ENCODE measurements at places on chromosomes 4 and X. TPM values are rescaled to one million over a fixed set of nuclear protein-coding genes. Genes with fewer than 3 reads are reported as not detected.
A peak's percentile ranks its signal among the peaks of the same experiment; 100 is the strongest.

The NWD2 gene
- total RNA-seq, result not detected

- H3K4me3 ChIP-seq, result no peak overlapping the region
- DNase-seq, result no peak
- no peak overlapping the region for H3K27ac ChIP-seq
- peaks cover 11% of the 10 kb centered on the region for H3K36me3 ChIP-seq
These were observed 120.3 kb downstream of the ARHGEF9 start for GRCh38 chrX:63664741-63665140.

The ZDHHC15 gene
- 0.05 TPM for total RNA-seq

The RBM46 gene
- total RNA-seq, result not detected

DNA sequence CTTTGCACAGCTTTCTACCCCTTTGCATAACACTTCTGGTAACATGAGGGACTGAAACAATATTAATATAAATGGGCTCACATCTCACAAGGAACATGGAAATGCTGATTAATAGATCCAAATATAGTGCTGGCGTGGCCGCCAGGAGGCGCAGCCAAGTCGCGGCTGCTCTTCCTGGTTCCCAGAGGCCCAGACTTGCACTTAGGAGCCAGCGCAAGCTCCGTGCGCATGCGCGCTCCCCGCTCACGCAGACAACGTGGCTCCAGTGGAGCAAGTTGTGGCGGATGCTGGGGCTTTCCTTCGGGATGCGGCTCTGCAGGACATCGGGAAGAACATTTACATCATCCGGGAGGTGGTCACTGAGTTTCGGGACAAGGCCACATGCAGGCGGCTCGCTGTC, 318.3 kb upstream of the SLC7A11 start:
- H3K4me3 ChIP-seq, result no peak overlapping the region
- no peak overlapping the region for H3K27ac ChIP-seq
- no peaks in the 10 kb centered on the region for H3K4me1 ChIP-seq

DNA sequence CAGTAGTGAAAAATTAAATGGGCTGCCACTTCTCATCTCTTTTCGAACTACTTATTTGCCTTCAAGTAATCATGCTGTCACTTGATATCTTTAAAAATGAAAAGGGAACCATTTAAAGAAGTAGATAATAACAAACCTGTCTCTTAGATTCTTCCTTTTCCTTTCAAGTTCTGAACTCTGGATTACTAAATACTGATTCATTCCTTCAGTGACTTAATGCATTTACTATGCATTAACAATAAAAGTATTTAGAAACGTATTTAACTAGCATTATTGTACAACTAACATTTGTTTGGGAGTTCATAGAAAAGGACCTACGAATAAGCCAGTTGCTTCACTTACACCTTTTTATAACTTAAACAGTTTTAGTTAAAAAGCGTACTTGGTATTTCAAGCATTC, 61.1 kb upstream of the RAB33B start:
- H3K4me1 ChIP-seq, result peaks cover 23% of the 10 kb centered on the region
- peaks cover 57% of the 10 kb centered on the region for H3K36me3 ChIP-seq
- DNase-seq, result no peak
- H3K4me3 ChIP-seq, result no peak overlapping the region
- H3K27ac ChIP-seq, result no peak overlapping the region

DNA sequence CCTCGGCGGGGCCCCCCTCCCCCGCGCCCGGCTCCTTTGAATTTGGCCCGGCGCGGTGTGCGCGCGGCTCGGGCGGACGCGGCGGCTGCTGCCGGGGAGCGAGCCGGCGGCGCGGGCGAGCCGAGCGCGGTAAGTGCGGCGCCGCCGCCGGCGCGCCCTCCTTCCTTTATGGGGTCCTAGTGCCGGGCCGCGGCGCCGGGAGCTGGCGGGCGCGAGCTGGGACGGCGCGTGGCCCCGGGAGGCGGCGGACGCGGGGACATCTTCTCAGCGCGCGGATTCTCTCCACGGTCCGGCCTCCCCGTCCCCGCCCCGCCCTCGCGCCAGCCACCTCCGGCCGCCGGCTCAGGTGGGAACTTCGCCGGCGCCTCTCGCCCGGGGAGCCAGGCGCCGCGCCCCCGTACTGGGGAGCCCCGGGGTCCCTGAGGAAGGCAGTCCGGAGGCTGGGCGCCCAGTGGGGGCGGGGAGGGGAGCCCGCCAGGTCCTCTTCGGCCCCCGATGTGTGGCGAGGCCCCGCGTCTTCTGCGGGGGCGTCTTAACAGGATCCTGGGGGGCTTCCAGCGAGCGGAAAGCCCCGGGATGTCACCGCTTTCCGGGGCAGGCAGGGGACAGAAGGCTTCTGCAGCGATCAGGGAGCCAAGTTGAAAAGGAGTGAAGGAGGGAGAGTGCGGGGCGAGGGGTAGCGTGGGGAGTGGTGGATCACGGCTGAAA, 98.4 kb upstream of the TENM3 start:
- H3K4me1 ChIP-seq, result peaks cover 10% of the 10 kb centered on the region
- H3K4me3 ChIP-seq, result peak overlapping the region; percentile 58
- H3K36me3 ChIP-seq, result no peaks in the 10 kb centered on the region
- H3K27me3 ChIP-seq, result peaks cover 62% of the 10 kb centered on the region
- no peak overlapping the region for H3K27ac ChIP-seq

DNA sequence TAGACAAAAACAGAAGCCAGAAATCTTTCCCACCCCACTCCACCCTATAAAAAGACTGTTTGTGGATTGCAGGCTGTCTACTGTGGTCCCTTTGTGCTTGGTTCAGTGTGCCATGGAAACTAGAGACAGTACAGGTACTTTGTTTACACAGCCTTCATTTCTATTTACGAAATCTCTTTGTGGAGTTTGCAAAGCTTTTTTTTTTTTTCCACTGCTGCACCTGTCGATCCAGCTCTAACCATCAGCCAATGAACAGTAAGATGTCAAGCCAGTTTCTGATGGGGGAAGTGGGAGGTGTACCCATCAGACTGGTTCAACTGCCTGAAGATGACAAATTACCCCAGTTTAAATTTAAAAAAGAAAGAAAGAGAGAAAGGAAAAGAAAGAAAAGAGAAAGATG, 20.2 kb upstream of the LRBA start:
- peaks cover 13% of the 10 kb centered on the region for H3K4me1 ChIP-seq
- H3K27me3 ChIP-seq, result no peaks in the 10 kb centered on the region
- no peaks in the 10 kb centered on the region for H3K36me3 ChIP-seq
- no peak overlapping the region for H3K27ac ChIP-seq
- no peak for DNase-seq

DNA sequence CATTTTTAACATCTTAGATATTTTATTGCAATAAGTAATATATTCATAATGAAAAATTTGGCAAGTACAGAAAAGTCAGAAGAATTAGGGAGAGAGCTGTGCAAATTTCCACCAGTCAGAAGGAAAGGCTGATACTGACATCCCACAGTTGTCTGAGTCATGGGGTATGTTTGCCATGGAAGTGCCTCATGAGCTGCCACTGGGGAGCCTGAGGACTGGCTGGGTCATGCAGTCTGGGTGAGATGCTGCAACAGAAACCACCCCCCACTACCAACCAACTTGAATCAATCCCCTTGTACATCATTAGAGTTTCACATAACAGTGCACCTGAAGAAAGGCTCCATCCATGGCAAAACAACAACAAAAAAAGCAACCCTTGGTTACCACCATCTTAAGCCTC, 45.2 kb upstream of the ENPP6 start:
- DNase-seq, result no peak
- H3K4me3 ChIP-seq, result no peak overlapping the region
- H3K4me1 ChIP-seq, result peaks cover 33% of the 10 kb centered on the region

The FANCB gene
- 10.9 TPM for total RNA-seq

The FRMD7 gene
- not detected for total RNA-seq

DNA sequence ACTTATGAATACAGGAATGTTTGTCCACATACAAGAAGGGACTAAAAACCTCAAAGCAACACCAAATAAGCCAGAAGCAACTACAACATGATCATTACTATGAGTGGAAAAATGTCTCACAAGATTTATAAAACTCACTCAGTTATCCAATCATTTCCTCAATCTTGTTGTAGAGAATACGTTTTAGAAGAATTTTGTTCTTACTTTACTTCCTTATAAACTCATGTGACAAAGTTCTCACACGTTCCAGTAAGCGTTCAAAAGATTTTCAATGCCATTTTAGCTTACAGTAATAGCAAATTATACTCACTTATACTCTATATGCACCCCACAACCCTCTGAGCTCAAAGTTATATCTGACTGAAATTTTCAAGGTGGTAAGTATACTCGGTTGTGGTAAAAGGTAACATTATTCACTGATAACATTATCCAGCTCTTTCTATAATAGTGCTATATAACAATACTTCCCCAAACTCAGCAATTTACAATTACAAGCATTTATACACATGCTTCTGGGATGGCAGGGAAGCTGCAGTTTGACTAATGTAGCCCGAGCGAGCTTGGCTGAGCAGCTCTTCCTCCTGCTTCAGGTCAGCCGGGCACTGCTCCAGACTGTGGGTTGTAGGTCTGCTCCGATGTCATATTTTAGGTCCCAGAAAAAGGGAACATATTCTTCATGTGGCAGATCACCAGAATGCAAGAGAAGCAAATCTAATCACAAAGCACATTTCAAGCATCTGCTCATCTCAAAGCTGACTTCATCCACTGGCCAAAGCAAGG, 226.3 kb downstream of the RCHY1 start:
- no peaks in the 10 kb centered on the region for H3K27me3 ChIP-seq
- H3K4me3 ChIP-seq, result no peak overlapping the region
- no peak for DNase-seq
- H3K36me3 ChIP-seq, result no peaks in the 10 kb centered on the region
- no peak overlapping the region for H3K27ac ChIP-seq

The TAF7L gene
- not detected for total RNA-seq

DNA sequence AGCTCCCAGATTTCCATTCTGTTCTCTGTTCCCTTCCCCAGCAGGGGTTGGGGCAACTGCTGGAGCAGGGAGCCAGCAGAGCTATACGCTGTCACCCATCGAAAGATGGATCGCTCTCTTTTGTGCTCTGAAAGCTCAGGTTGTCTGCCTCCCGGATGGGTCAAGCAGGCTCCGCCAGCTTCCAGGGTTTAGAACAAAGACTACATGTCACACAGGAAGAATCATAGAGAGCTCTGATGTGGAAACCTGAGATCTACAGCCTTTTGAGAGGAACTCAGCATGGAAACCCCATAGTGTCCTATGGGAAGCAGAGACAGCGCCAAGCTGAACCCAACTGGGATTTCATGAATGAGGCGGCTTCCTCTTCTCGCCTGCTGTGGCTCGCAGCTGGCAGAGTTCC, 205.4 kb downstream of the HS3ST1 start:
- H3K36me3 ChIP-seq, result no peaks in the 10 kb centered on the region
- H3K27ac ChIP-seq, result no peak overlapping the region
- H3K4me1 ChIP-seq, result no peaks in the 10 kb centered on the region
- no peak overlapping the region for H3K4me3 ChIP-seq
- DNase-seq, result no peak

- H3K27me3 ChIP-seq, result peaks cover 2% of the 10 kb centered on the region
- no peaks in the 10 kb centered on the region for H3K36me3 ChIP-seq
- DNase-seq, result no peak
These were observed 60.9 kb downstream of the NPY5R start for GRCh38 chr4:163404580-163404979.

DNA sequence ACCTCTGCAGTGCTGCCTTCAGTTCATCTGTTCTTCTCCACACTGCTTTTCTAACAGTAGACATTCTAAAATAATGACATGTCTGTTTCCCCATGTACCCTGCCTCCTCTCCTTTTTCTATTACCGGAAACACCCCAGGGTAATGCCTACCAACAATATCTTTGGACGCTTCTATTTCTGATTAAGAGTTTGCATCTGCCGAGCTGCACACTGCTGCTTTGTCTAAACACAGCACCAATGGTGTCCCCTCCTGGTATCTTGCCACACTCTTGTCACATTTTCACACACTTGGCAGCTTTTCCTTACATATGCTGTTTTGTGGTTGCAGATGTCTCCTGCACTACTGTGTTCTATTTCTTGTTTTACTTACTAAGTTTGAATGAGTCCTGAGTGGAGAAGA, 288.8 kb downstream of the GRIA2 start:
- no peaks in the 10 kb centered on the region for H3K36me3 ChIP-seq
- no peak overlapping the region for H3K4me3 ChIP-seq
- H3K27ac ChIP-seq, result no peak overlapping the region
- DNase-seq, result no peak

DNA sequence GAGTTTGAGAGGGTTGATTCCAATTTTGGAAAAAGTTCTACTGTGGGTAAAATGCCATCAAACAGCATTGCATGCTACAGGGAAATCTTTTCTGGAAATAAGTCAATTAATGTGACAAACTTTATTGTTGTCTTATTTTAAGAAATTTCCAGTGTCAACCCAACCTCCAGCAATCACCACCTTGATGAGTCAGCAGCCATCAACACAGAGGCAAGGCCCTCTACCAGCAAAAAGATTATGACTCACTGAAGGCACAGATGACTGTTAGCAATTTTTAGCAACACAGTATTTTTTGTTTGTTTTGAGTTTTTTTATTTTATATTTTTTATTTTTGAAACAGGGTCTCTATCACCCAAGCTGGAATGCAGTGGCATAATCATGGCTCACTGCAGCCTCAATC, 165.4 kb upstream of the C1QTNF7 start:
- H3K4me3 ChIP-seq, result no peak overlapping the region
- no peak overlapping the region for H3K27ac ChIP-seq
- DNase-seq, result no peak

DNA sequence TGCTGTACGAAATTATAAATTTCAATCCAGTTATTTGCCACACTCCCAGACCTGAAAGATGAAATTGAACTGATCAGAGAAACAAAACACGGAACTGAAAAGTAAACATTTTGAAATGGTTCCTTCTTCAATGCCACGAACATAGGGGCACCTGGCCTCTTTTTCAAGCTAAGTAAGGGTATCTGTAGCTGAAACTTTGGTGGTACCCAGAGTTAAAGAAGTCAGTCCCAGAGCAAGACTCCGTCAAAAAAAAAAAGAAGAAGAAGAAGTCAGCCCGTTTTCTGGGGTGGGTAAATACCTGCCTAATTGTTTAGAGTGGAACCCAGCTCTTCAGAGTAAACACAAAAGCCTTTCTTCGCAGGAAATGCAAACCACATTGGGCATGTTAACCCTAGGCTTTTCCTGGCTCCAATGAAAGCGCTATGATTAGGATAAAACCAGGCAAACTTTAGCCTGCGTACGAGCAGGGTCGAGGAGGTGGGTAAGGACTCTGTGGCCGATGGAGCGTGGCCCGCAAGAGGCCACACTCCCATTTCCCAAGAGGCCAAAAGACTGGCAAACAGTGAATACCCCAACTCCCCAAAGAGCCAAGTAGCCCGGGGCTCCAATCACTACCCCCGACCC, 1.3 kb downstream of the ANTXR2 start:
- peaks cover 73% of the 10 kb centered on the region for H3K4me1 ChIP-seq
- H3K27me3 ChIP-seq, result no peaks in the 10 kb centered on the region
- no peak for DNase-seq
- peaks cover 48% of the 10 kb centered on the region for H3K36me3 ChIP-seq
- peak overlapping the region; percentile 96 for H3K4me3 ChIP-seq

GRCh38 chr4:151193414-151193813, 83.5 kb upstream of the PRSS48 start:
- no peak overlapping the region for H3K4me3 ChIP-seq
- H3K4me1 ChIP-seq, result no peaks in the 10 kb centered on the region
- no peak overlapping the region for H3K27ac ChIP-seq
- no peaks in the 10 kb centered on the region for H3K36me3 ChIP-seq

GRCh38 chr4:156495836-156496235, 475.8 kb downstream of the PDGFC start:
- no peaks in the 10 kb centered on the region for H3K36me3 ChIP-seq
- no peaks in the 10 kb centered on the region for H3K4me1 ChIP-seq
- no peak overlapping the region for H3K4me3 ChIP-seq
- no peak for DNase-seq
- no peaks in the 10 kb centered on the region for H3K27me3 ChIP-seq

The CPLX1 gene
- total RNA-seq, result 0.42 TPM

- H3K36me3 ChIP-seq, result no peaks in the 10 kb centered on the region
- no peaks in the 10 kb centered on the region for H3K27me3 ChIP-seq
- no peak overlapping the region for H3K27ac ChIP-seq
- no peaks in the 10 kb centered on the region for H3K4me1 ChIP-seq
- H3K4me3 ChIP-seq, result no peak overlapping the region
- no peak for DNase-seq
These were observed 40.5 kb downstream of the MAPK10 start for GRCh38 chr4:86319390-86319789.

Measured in activated CD4-positive, alpha-beta T cell treated with anti-CD3 and anti-CD28 coated beads, Interleukin-2, amount 10 ng/mL, durations not matched to agents 7 days and 5 days (primary cell).